ENCODE measurements at places on chromosomes 3 and 15. TPM values are rescaled to one million over a fixed set of nuclear protein-coding genes. Genes with fewer than 3 reads are reported as not detected.

DNA sequence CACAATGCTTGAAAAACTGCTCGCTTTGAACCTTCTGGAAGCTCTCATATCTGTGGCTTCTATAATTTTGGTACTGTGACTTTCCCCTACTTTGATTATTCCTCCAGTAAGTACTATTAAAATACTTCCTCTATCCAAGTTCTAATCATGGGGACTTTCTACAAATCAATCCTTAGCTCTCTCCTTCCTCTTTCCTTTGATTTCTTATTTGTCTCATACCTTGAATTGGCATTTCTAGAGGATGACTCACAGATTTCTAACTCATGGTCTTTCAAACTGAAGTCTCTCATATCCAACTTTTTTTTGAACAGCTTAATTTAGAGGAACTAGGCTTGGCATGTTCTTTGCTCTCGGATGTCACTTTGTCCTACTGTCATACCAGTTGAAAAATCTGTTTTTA, 241.8 kb downstream of the TBC1D5 start:
- H3K36me3 ChIP-seq: no peaks in the 10 kb centered on the region
- DNase-seq: no peak
- H3K4me3 ChIP-seq: no peak overlapping the region
- H3K4me1 ChIP-seq: peaks cover 3% of the 10 kb centered on the region
- no peaks in the 10 kb centered on the region for H3K27me3 ChIP-seq

- no peaks in the 10 kb centered on the region for H3K27me3 ChIP-seq
- H3K4me3 ChIP-seq: no peak overlapping the region
- H3K36me3 ChIP-seq: no peaks in the 10 kb centered on the region
- DNase-seq: peak; percentile 39
- H3K27ac ChIP-seq: no peak overlapping the region
- H3K4me1 ChIP-seq: peaks cover 7% of the 10 kb centered on the region
Observed at GRCh38 chr15:93302080-93302765, 213.2 kb upstream of the RGMA start.

DNA sequence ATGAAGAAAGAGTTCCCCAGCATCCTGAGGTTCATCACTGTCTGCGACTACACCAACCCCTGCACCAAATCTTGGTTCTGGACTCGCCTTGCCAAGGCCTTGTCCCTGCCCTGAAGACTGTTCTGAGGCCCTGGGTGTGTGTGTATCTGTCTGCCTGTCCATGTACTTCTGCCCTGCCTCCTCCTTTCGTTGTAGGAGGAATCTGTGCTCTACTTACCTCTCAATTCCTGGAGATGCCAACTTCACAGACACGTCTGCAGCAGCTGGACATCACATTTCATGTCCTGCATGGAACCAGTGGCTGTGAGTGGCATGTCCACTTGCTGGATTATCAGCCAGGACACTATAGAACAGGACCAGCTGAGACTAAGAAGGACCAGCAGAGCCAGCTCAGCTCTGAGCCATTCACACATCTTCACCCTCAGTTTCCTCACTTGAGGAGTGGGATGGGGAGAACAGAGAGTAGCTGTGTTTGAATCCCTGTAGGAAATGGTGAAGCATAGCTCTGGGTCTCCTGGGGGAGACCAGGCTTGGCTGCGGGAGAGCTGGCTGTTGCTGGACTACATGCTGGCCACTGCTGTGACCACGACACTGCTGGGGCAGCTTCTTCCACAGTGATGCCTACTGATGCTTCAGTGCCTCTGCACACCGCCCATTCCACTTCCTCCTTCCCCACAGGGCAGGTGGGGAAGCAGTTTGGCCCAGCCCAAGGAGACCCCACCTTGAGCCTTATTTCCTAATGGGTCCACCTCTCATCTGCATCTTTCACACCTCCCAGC, 2.9 kb downstream of the MYD88 start:
- no peak overlapping the region for H3K27ac ChIP-seq
- no peak overlapping the region for H3K4me3 ChIP-seq
- H3K27me3 ChIP-seq: no peaks in the 10 kb centered on the region
- H3K36me3 ChIP-seq: peaks cover 8% of the 10 kb centered on the region
- H3K4me1 ChIP-seq: no peaks in the 10 kb centered on the region

AAGAB gene
- total RNA-seq: 11.4 TPM

GRCh38 chr3:42665050-42665878, 11.8 kb downstream of the ZBTB47 start:
- no peaks in the 10 kb centered on the region for H3K4me1 ChIP-seq
- no peak overlapping the region for H3K4me3 ChIP-seq
- DNase-seq: no peak
- no peak overlapping the region for H3K27ac ChIP-seq
- H3K36me3 ChIP-seq: no peaks in the 10 kb centered on the region

DNA sequence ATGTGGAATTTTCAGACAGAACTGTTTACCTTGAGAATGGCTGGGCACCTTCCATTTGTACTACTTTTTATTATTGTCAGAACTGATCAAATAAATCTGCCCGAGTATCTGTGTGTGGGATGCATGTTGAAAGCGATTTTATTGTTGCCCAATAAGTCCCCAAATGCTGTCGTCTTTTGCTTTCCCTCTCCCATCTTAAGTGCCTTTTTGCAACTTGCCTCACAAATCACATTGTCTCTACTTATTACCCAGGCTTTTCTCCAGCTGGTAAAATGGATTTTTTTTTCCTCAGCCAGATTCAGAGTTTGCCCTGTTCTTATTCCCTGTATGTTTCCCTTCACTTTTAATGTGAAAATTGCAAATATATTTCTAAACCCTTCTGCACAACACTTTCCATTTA, 163.1 kb downstream of the CNTN4 start:
- no peaks in the 10 kb centered on the region for H3K36me3 ChIP-seq
- H3K27ac ChIP-seq: no peak overlapping the region
- H3K4me1 ChIP-seq: no peaks in the 10 kb centered on the region
- no peak for DNase-seq

- H3K36me3 ChIP-seq: no peaks in the 10 kb centered on the region
- no peaks in the 10 kb centered on the region for H3K4me1 ChIP-seq
Observed at GRCh38 chr3:86438544-86438943, 552.4 kb downstream of the VGLL3 start.

TRIM42 gene
- not detected for total RNA-seq

GRCh38 chr15:85603703-85604102, 191.0 kb downstream of the KLHL25 start:
- no peak overlapping the region for H3K4me3 ChIP-seq
- H3K27ac ChIP-seq: no peak overlapping the region
- no peaks in the 10 kb centered on the region for H3K27me3 ChIP-seq

DNA sequence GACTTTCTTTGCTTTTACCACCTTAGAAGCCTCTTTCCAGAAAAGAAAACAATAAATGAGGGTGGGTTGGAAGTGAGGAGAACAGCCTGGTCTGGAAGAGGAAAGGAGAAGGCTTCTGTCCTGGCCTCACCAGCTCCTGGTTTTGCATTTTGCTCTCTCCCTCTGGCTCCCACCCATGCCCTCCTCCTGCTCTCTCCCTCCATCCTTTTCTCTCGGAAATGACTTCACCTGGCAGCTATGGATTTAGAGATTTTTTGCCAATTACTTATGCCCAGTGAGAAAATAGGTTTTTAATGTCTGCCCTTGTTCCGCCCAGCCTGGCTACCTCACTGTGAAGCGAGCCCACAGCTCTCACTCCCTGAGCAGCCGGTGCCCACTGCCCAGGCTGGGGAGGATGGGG, 77.9 kb upstream of the NTRK3 start:
- no peaks in the 10 kb centered on the region for H3K36me3 ChIP-seq
- no peaks in the 10 kb centered on the region for H3K27me3 ChIP-seq
- H3K4me1 ChIP-seq: no peaks in the 10 kb centered on the region
- H3K27ac ChIP-seq: no peak overlapping the region
- H3K4me3 ChIP-seq: no peak overlapping the region
- no peak for DNase-seq

DNA sequence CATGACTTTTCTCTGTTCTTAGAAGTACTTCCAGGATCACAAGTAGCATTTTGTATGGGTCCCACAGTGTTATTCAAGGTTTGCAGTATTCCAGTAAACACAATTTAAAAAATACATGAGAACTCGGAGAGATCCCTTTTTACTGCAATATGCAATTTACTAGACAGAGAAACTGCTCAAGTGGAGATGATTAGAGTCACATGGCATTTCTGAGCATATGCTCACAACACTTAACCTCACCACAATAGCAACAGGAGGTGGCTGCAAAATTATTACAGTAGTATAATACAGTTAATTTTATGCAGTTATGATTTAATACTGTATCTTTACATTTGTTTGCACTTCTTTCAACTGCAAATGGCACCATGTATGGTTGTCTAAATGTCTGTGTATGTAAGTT, 87.5 kb downstream of the PIK3CB start:
- H3K27ac ChIP-seq: no peak overlapping the region
- H3K36me3 ChIP-seq: no peaks in the 10 kb centered on the region

DNA sequence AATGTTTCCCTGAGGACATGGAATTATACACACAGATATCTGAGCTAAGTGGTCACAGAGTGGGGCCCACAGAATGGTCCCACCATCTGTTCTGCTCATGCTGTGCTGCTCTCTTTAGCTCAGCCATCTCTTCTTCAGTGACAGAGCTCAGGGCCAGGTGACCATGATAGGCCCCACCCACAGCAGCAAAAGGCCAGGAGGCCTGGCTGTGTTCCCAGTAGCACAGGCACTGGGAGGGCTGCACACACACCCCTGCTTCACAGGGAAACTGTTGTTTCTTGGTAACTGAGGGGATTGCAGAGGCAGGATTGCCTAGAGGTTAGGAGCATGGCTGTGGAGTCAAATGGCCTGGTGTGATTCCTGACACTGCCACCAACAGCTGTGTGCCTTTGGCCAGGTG, 4.8 kb upstream of the FBXW12 start:
- H3K27me3 ChIP-seq: no peaks in the 10 kb centered on the region
- no peak overlapping the region for H3K4me3 ChIP-seq
- H3K36me3 ChIP-seq: no peaks in the 10 kb centered on the region
- peaks cover 5% of the 10 kb centered on the region for H3K4me1 ChIP-seq
- peak; percentile 73 for DNase-seq

DNA sequence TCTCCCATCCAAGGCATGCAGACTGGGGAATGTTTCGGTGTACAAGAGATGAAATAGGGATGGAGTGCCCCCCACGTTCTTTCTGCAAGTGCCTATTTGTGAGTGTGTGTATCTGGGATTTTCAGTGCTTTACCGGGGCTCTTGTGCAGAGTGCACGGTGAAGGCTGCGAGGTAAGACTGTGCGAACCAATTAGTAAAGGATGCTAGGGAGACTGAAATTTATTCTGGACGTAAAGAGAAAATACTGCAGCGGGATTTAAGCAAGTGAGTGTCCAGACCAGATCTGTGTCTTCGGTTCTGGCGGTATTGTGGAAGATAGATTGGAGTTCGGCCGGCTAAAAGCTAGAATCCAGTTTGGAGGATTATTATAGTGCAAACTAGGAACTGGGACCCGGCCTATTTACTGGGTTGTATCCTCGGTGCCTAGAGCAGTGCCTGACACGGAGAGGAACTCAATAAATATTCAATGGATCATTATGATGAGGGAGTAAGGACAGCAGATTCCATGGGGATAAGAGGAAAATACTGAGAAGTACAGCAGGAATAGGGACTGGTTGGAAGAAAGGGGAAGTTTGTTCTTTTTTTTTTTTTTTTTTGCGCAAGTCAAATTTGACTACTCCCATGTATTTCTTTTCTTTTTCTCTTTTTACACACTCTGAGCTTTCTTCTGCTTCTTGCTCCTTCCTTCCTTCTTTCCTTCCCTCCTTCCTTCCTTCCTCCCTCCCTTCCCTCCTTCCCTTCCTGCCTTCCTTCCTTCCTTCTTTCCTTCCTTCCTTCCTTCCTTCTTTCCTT, 580 bp upstream of the MAGEF1 start:
- no peaks in the 10 kb centered on the region for H3K36me3 ChIP-seq
- H3K4me3 ChIP-seq: peak overlapping the region; percentile 68
- H3K27me3 ChIP-seq: no peaks in the 10 kb centered on the region
- peaks cover 3% of the 10 kb centered on the region for H3K4me1 ChIP-seq
- peak overlapping the region; percentile 89 for H3K27ac ChIP-seq

ANKRD34C gene
- 0.05 TPM for total RNA-seq

DNA sequence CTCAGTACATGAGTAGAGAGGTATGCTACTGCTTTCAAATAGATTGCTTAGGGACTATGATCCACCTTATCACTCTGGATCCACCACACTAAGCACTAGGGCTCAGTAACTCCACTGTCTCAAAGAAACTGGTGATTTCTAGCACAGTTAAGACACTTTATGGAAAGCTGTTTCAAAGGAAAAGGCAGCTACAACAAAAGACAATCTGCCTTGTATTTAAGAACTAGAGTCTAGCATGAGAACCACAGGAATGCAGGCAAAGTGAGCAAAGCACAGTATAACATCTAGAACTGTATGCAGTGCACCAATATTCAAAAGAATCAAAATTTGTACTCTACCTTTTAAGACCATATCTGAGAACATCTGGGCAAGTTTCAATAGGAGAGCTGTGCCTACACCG, 17.9 kb downstream of the TFRC start:
- no peaks in the 10 kb centered on the region for H3K27me3 ChIP-seq
- peaks cover 67% of the 10 kb centered on the region for H3K36me3 ChIP-seq
- no peak overlapping the region for H3K27ac ChIP-seq
- no peaks in the 10 kb centered on the region for H3K4me1 ChIP-seq
- DNase-seq: no peak
- H3K4me3 ChIP-seq: no peak overlapping the region

GOLGA8F gene
- not detected for total RNA-seq

TEX264 gene
- 31.0 TPM for total RNA-seq
